ENCODE measurements at places on chromosomes 2 and 18.
A peak's percentile ranks its signal among the peaks of the same experiment; 100 is the strongest.

DNA sequence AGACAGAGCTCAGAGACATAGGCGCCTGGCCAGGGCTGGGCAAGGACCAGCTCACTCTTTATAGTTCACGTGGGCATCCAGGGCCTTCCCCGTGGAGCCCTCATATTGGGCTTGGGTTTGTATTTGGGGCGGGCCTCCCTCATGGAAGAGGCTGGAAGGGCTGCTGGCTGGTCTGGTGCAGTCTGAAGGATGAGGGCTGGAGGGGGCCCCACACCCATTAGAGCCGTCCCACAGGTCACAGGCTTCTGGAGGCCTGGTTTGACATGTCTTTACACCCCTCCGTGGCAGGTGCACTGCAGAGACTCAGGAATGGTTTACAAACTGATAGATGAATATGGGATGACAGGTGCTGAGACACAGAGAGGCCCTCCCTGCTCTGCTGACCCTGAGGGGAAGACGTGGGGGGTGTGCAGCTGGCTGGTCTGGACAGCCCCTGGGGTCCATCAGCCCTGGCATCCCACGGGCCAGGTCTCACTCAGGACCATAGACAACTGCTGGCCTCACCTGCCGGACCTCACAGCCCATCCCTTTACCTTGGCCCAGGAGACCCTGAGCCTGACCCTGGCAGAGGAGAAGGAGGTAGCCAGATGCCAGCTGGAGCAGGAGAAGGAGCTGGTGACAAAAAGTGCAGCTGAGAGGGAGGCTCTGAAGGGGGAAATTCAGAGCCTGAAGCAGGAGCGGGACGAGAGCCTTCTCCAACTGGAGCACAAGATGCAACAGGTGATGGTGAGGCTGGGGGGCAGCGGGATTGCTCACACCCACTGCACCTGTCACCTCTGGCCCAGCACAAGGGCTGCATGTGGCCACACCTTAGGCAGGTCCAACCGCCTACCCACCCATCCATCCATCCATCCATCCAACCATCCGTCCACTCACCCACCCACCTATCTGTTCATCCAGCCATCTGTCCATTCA is 43.9 kb downstream of the CROCC2 start:
- no peak for DNase-seq

DNA sequence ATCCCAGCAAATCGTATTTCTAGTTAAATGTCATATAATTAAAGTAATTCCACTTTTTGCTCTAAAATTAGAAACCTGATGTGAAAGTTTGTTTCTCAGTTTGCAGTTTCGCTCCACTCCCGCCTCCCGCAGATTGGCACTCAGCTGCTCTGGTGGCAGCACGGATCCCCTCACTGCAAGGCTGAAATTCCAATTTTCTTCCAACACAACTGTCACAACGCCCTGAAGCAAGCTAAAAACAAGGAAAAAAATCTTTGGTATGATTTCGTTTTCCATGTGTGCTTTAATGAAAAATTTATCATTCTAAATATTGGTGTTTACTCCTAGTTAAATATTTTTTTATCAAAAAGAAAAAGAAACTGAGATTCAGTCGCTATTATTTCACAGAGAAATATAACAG is 38.5 kb downstream of the FTCDNL1 start:
- no peak for DNase-seq

DNA sequence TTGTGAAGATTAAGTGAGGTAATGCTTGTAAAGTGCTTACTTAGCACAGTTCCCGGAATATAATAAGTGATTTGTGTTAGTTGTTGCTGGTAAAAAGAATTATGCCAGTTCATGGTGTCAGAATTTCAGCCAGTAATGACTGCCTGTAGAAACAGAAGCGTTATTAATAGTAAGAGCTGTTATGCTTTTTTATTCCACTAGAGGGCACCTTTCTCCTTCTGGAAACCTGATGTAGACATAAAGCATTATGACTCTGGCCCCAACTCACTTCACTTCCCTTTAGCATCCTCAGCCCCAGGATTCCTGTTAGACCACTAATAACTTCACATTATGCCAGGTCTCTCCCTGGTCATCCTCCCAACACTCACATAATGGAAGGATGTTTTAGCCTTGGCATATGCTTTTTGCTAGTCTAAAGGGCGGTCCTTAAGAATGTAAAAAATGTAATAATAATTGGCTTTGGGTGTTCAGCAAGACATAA is 34.9 kb downstream of the C18orf54 start:
- no peak for DNase-seq

DNA sequence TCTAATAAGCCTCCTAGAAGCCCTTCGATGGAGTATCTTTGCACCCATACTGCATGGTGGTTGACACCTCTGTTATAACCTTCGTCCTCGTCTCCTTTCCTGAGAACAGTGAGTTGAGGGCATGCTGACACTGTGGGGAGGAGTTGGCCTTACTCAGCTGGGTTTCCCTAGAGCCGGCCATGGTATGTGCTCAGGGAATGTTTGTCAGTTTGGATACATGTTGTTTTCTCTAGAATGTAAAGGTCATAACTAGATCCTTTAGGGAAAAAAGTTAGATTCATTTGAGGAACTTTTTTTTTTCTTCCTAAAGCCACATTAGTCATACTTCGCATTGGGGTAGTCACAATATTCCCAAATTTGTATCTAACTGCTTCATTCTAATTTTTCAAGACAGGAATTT is 106.0 kb upstream of the FOSL2 start:
- DNase-seq, result no peak

- no peak for DNase-seq
Measured at GRCh38 chr18:65808759-65809158, 57.9 kb downstream of the CDH7 start.

DNA sequence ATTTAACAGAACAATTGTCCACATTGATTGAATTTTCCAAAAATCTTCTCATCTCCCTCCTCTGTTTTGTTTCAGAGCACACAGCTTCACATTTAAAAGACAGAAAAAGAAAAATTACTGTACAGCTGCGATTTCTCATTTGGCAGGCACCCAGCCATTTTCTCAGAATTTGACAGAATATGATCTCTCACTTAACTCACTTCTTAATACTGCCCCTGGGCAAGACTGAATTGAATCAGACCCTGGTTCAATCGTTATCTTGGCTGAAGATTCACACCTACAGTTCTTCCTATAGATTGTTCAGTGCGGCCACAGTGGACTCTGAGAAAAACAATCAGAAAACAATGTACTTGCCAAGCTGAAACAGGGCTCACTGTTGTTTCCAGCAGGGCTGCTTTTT is 90.2 kb upstream of the LHCGR start:
- DNase-seq, result no peak

GRCh38 chr2:145038041-145038525 is 518.2 kb upstream of the ZEB2 start:
- DNase-seq, result peak; percentile 7

DNA sequence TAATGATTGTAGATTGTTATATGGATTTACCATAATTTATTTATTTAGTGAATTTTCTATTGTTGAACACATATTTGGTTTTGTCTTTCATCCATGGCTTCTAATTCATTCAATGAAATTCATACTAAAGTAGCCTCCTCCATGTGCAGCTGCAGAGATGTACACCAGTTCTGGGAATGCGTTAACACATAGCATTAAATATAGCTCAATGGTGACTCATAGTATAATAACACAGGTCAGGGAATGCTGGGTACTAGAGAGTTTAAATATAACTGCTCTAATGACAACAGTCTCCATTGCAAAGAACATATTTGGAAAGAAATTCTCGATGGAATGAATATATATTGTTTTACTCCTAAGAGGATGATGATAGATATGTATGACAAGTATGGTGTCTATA is 1190.2 kb upstream of the NRXN1 start:
- DNase-seq, result no peak

- no peak for DNase-seq
Measured at GRCh38 chr2:138275292-138275690, 226.3 kb upstream of the SPOPL start.
